ENCODE measurements at places on chromosomes 13 and 19. TPM values are rescaled to one million over a fixed set of nuclear protein-coding genes. Genes with fewer than 3 reads are reported as not detected.

- DNase-seq: no peak
These were observed 151.3 kb downstream of the MYO16 start for GRCh38 chr13:108780706-108781105.

NXNL1 gene
- not detected for total RNA-seq

APLP1 gene
- total RNA-seq: 39.2 TPM

HIPK4 gene
- not detected for total RNA-seq

GATAD2A gene
- total RNA-seq: 45.5 TPM
